ENCODE measurements at places on chromosomes 4 and X. TPM values are rescaled to one million over a fixed set of nuclear protein-coding genes. Genes with fewer than 3 reads are reported as not detected.

Gene PTPN13
- total RNA-seq: 7.8 TPM

Gene ZIC3
- total RNA-seq: not detected

Gene TMEM144
- 0.22 TPM for total RNA-seq

Gene MSL3
- total RNA-seq: 101 TPM

Gene GPR119
- not detected for total RNA-seq
